ENCODE measurements at places on chromosomes 6 and 20. TPM values are rescaled to one million over a fixed set of nuclear protein-coding genes. Genes with fewer than 3 reads are reported as not detected.
A peak's percentile ranks its signal among the peaks of the same experiment; 100 is the strongest.

- no peaks in the 10 kb centered on the region for H3K4me1 ChIP-seq
- no peak overlapping the region for H3K27ac ChIP-seq
- peak; percentile 67 for DNase-seq
- no peak overlapping the region for H3K4me3 ChIP-seq
- H3K36me3 ChIP-seq: no peaks in the 10 kb centered on the region
- H3K27me3 ChIP-seq: no peaks in the 10 kb centered on the region
Observed at GRCh38 chr20:10705801-10706459, 32.1 kb upstream of the JAG1 start.

The HLA-DRB1 gene
- total RNA-seq: 47.1 TPM

The TREML1 gene
- not detected for total RNA-seq

- H3K27me3 ChIP-seq: no peaks in the 10 kb centered on the region
- H3K4me1 ChIP-seq: no peaks in the 10 kb centered on the region
- no peaks in the 10 kb centered on the region for H3K36me3 ChIP-seq
Observed at GRCh38 chr6:145763742-145764141, 28.4 kb upstream of the EPM2A start.

The MYCT1 gene
- total RNA-seq: 1.8 TPM

The LY6G6D gene
- total RNA-seq: not detected

DNA sequence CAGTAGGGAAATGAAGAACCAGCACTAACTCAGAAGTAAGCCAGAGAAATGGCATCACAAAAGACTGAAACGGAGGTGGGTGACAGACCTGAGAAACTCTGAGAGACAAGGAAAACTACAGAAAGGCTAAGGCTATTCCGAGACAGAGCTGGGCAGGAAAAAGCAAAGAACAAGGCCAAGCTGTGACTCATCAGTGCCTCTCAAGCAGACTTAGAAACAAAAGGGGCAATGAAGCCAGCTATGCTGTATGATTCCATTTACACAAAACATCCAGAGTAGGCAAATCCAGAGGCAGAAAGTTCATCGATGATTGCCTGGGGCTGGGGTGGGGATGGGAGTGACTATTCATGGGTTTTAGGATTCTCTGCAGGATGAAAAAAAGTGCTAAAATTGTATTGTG is 50.0 kb downstream of the SLC23A2 start:
- no peaks in the 10 kb centered on the region for H3K27me3 ChIP-seq
- peaks cover 3% of the 10 kb centered on the region for H3K36me3 ChIP-seq
- peaks cover 29% of the 10 kb centered on the region for H3K4me1 ChIP-seq
- peak overlapping the region; percentile 63 for H3K27ac ChIP-seq

The PTCRA gene
- not detected for total RNA-seq

DNA sequence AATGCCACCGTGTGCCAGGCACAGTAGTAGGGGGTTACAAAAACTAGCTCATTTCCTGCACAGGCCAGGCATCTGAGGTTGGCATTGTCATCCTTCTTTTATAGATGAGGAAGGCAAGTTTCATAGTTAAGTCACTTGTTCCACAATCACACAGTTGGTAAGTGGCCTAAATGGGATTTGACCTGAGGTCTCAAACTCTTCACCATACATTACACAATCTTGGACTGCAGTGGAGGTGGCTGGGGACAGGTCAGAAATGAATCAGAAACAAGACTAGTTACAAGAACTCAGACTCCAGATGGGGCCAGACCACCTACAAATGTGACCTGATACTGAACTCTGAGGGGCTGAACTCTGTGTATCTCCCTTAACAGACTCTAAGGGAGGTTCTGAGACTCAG is 49.4 kb downstream of the TRMT6 start:
- H3K4me1 ChIP-seq: no peaks in the 10 kb centered on the region
- H3K36me3 ChIP-seq: no peaks in the 10 kb centered on the region
- no peaks in the 10 kb centered on the region for H3K27me3 ChIP-seq

- no peak overlapping the region for H3K4me3 ChIP-seq
- no peak overlapping the region for H3K27ac ChIP-seq
- DNase-seq: no peak
- no peaks in the 10 kb centered on the region for H3K4me1 ChIP-seq
Observed at GRCh38 chr6:103113416-103113815, 1719.9 kb downstream of the GRIK2 start.

The GPX5 gene
- not detected for total RNA-seq

The ZBTB12 gene
- 0.43 TPM for total RNA-seq

DNA sequence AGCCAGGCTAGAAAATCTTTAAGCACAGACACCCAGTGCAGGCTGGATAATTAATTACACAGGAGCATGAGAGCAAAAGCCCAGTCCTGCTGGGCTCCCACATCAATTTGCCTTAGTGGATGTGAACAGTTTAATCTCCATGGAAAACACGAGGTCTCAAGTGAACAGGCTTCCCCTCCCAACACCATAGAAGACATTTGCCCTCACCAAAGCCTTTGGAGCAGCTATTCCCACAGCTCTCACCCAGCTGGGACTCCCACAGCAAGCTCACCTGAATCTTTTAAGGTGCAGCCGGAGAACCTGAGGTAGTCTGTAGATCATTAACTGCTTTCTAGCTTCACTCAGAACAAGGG is 12.0 kb downstream of the TOMM6 start:
- H3K27ac ChIP-seq: no peak overlapping the region
- no peak for DNase-seq
- peaks cover 53% of the 10 kb centered on the region for H3K36me3 ChIP-seq
- no peak overlapping the region for H3K4me3 ChIP-seq

- no peaks in the 10 kb centered on the region for H3K36me3 ChIP-seq
- H3K4me3 ChIP-seq: no peak overlapping the region
- peak overlapping the region; percentile 44 for H3K27ac ChIP-seq
Observed at GRCh38 chr6:16670183-16670582, 91.1 kb downstream of the ATXN1 start.

The SS18L1 gene
- total RNA-seq: 5.8 TPM

The OPRM1 gene
- total RNA-seq: not detected

The RAB44 gene
- total RNA-seq: 0.37 TPM
